ENCODE measurements at places on chromosomes 1 and 21.

- no peak for DNase-seq
Observed at GRCh38 chr21:9760398-9761074, 760.8 kb upstream of the TPTE start.

- no peak for DNase-seq
Observed at GRCh38 chr1:3881193-3881480, 18.9 kb downstream of the C1orf174 start.

DNA sequence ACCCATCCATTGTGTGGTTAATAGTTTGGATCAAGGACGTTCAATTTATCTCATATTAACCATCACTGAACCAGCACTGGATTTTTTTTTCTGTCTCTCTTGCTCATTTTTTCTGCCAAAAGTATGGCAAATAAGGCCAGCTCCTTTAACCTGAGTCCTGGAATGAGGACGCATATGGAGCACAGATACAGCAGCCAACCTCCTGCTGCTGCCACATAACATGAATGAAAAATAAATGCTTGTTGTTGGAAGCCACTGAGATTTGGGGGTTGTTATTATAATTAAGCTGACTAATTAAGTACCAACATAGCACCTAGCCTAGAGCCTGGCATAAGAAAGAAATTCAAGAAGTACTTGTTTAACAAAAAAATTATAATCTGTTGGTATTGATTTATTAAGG is 335.3 kb upstream of the DUSP10 start:
- DNase-seq = no peak

DNA sequence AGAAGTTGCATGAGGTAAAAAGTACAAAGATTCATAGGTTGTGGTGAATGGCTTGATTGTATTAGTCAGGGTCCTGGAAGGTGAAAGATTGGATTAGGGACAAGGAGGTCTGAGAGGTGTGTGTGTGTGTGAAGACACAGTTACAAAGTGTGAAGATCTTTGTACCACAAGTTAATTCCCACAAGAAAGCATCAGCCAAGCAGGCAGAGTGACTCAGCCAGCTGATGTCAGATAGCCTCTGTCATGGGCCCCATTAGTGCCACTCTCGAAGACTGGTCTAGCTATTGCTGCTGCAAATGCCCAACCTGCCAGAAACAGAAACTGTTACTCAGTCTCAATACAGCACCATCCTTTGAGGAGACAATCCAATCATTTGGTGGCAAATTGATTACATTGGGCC is 96.5 kb downstream of the DTL start:
- DNase-seq = peak; percentile 17

GRCh38 chr1:177568622-177569021 is 397.9 kb downstream of the BRINP2 start:
- no peak for DNase-seq

DNA sequence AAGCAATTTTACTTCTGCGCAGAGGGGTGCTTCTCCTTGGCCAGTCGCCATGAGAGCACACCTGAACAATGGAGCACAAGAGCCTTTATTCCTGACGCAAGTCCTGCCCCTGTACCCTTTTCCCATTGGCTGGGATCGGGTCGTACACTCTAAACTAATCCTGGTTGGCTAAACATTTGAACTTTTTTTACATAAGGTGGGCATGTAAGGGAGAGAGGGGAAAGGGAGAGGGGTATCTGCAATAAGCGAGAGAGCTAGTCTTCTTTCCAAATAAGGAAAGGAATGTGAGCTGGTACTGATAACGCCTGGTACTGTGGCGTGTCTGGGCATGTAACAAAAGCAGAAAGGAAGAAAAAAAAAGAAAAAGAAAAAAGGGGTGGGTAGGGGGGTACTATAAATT is 21.8 kb downstream of the MFSD2A start:
- no peak for DNase-seq

DNA sequence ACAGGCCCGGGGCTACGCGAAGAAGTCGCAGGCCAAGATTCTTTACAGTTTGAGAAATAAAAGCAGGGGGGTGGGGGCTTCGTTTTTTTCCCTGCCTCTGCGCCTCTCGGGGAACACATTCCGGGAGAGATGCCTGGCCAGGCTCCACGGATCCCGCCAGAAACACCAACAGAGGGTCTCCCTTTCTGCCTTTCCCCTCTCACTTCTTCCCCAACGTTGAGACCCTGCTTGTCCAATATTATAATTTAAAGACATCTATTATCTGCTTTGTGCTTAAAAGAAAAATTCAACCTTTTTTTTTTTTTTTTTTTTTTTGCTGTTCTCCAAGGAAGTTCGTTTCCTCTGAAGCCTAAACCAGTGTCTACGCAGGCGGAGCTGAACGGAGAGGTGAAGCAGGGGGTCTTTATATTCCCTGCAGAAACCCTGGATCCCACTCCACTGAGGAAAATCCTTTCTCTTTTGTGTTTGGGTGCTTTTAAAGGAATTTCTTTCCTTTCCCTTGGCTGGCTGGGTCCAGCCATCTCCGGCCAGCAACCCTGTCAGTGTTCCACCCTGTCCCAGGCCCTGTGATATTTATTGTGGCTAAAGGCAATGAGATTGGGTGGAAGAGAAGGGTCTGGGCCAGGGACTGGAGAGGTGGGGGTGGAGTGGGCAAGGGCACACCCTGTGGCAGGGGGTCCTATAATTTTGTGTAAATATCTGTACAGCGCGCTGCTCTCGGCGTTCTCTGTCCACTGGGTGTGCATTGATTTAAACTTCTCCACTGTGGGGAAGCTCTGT is 2.2 kb downstream of the FOXD2 start:
- DNase-seq = no peak

DNA sequence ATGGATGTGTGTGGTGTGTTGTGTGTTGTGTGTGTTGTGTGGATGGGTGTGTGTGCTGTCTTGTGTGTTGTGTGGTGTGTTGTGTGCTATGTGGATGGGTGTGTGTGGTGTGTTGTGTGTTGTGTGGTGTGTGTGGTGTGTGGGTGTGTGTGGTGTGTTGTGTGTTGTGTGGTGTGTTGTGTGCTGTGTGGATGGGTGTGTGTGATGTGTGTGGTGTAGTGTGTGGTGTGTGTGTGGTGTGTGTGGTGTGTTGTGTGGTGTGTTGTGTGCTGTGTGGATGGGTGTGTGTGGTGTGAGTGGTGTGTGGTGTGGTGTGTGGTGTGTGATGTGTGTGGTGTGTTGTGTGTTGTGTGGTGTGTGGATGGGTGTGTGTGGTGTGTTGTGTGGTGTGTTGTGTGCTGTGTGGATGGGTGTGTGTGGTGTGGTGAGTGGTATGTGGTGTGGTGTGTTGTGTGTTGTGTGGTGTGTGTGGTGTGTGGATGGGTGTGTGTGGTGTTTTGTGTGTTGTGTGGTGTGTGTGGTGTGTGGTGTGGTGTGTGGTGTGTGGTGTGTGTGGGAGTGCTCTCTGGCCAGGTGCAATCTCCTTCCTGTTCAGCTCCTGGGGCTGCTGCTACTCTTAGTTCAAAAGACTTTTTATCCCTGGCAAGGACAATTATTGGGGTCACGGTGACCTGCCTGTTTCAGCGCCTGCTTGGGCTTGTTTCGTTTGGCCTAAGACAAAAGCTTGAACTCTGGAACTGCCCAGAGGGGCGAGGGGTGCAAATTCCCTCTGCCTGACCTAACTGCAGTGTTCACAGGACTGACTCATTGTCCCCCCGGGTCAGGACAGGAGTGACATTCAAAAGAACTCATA is 101.1 kb downstream of the UBIAD1 start:
- no peak for DNase-seq

- DNase-seq = peak; percentile 61
Observed at GRCh38 chr1:37478451-37478881, 4.1 kb downstream of the ZC3H12A start.

DNA sequence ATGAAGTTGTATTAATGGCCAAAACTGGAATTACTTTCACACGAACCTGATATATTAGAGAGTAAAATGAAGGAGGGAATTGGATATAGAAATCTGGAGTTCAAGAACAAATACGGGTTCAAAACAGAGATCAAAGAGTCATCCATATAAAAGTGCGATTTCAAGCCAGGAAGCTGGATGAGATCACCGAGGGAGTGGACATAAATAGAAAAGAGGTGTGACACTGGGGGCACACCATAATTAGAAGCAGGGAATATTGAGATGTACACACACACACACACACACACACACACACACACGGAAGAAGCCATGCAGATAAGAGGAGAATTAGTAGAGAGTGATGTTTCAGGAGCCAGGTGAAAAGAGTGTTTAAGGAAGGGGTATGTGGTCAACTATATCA is 32.3 kb upstream of the PLD5 start:
- no peak for DNase-seq

GRCh38 chr1:101203820-101204540 is 32.8 kb upstream of the S1PR1 start:
- peak; percentile 91 for DNase-seq

DNA sequence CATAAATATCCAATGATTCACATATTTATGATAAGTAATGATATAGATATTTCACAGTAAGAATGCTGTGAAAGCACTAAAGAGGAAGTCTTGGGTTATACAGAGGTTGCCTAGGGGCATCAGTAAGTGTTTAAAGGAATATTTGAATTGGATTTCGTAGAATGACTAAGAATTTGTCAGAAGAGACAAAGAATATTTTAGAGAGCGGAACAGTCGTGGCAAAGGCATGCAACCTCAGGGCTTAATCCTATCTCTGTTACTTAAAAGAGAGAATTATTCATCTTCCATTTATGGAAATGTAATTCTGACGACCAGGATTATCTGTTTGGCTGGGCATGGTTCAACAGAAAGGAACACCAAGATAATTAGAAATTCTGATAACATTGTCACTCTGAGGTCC is 171.9 kb upstream of the NR5A2 start:
- peak; percentile 93 for DNase-seq

DNA sequence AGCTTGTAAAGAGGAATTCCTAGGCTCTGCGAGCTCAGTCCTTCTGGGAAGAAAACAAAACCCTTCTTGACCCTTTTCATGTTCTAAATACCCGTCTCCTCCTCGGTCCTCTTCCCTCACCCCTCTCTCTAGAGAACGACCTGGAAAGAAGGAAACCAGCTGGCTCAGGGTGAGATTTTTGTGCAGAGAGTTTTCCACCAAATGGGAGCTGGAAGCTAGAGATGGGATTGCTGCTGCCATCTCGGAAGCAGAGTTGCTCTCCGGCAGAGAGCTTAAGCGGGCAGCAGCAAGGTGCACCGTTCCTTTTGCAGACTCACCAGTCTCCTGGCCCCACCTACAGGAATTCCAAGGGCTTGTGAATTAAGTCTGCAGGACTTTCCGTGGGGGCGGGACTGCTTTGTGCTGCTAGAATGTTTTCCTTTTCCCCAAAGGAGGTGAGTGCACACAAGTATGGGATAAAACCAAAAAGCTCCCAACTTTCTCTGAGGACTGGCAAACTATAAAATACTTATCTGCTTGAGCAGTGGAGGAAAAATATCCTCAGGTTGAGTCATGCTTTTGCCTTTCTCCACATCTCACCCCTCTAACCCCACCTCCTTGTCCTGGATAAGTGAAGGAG is 29.1 kb upstream of the KIAA0040 start:
- DNase-seq = peak; percentile 3

DNA sequence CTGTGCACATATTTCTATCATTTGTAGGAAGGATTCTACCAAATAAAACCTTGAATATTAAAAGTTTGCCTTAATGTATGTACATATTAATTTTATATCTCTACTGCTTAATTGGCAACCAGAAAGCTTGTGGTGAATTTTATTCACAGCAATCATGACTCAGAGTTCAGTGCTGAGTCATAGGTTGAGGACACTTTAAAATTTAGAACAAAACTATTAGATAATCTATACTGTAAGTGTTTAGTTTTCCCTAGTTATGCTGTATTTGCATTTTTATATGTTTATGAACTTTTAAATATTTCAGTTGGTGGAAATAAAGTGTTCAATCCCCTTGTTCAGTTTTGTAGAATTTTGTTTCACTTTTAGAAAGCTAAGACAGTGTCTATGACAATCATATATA is 841.5 kb downstream of the KCNT2 start:
- DNase-seq = peak; percentile 69

DNA sequence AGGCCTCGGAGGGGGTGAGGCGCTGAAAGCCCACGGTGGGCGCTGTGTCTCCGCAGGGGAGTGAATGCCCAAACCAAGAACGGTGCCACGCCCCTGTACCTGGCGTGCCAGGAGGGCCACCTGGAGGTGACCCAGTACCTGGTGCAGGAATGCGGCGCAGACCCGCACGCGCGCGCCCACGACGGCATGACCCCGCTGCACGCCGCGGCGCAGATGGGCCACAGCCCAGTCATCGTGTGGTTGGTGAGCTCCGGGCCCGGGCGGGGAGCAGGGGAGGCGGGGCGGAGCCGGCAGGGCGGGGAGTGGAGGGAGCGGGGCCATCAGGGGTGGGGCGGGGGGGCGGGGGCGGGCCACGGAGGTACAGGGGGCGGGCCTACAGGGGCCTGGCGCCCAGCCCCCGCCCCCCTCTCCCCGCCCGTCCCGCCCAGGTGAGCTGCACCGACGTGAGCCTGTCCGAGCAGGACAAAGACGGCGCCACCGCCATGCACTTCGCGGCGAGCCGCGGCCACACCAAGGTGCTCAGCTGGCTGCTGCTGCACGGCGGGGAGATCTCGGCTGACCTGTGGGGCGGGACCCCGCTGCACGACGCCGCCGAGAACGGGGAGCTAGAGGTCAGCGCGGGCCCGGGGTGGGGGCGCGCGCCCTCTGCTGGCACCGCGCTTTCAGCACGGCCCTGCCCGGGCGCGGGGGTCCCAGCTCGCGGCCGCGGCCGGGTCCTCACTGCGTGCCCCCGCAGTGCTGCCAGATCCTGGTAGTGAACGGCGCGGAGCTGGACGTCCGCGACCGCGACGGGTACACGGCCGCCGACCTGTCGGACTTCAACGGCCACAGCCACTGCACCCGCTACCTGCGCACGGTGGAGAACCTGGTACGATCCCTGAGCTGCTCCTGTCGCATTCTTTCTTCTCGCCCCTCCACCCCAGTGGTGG is 15.9 kb downstream of the ESPN start:
- DNase-seq = peak; percentile 49

DNA sequence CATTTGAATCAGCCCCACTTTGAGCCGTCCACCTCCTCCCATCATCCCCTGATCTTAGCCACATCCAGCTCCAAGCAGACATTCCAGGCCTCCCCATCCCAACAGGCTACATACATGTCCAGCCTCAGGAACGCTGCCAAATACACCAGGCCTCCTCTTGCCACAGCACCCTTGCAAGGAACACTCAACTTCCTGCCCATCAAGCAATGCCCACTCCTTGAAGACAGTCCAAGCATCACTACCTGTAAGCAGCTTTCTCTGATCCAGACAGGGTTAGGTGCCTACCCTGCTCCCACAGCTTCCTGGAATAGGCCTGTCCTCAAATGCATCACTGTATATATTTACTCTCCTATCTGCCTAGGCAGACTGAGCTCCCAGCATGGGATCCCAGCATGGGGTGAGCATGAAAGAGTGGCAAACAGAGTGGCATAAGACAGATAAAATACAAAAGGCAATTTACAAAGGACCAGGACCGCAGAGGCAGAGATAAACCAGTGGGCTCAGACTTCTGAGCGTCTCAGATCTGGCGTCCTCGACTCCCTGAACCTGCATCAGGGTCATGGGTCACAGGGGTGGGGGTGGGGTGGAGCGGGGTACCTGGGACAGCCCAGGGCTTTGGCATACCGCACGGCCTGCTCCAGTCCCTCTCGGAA is 816 bp downstream of the HYI start:
- DNase-seq = peak; percentile 65

- no peak for DNase-seq
Observed at GRCh38 chr1:29546496-29546895, 310.2 kb downstream of the PTPRU start.

GRCh38 chr21:44958471-44959191 is 18.8 kb downstream of the SLX9 start:
- DNase-seq = peak; percentile 65
